Ureter (tissue), 1 donor: ENCODE measurements at places on chromosomes 13 and 19. TPM values are rescaled to one million over a fixed set of nuclear protein-coding genes. Genes with fewer than 3 reads are reported as not detected.

ATP4A gene
- total RNA-seq, result not detected

DNA sequence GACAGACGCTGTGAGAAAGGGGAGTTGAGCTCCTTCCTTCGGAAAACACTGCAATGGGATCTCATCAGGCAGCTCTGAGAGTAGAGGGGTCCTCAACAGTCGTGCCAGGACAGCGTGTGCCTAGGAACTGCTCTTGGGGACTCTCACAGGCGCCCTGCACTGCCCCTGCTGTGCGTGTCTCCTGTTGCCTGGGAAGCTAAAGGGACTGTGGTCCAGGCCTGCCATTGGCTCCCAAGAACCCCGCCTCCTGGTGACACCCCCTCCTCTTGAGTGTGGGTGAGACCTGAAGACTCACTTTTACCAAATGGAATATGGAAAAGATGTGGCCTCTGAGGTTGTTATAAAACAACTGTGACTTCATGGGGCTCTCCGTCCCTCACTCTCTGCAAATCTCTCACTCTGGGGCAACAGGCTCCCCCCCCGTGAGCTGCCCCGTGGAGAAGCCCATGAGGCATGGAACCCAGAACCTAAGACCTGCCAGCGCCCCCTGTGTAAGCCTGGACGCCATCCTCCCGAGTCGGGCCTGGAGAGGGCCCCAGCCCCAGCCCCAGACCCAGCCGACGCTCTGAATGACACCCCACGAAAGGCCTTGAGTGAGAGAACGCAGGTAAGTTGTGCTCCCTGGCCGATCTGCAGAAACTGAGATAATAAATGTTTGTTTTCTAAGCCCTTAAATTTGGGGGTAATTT lies 302.7 kb downstream of the FGF9 start:
- DNase-seq, result no peak

GRCh38 chr19:31548941-31549340 lies 199.7 kb upstream of the TSHZ3 start:
- DNase-seq, result no peak

DNA sequence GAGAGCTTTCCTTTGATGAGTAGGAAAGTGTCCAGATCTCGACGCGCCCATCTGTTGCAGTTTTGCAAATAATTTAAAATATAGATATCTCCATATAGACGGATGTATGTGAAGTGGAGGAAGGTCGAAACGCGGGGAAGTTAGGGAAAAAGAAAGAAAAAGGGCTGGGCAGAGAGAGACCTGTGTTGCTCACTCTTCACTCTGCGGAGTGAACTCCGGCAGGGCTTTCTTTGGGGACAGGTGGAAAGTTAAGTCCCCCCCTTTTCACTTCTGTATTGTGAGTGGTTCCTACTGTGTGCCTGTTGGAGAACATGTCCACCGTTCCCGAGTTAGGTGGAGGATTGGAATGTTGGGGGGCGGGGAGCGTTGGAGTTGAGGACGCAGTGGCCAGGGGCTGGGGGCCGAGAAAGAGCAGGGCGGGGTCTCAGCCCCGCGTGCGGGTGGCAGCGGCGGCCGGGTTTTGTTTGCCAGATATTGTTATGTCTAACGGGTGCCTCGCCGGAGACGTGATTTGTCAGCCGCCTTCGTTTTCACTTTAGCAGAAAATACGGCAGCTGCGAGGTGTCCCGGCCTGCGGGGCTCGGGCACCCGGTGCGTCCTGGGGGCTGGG lies 145.1 kb upstream of the ZNF536 start:
- no peak for DNase-seq

- DNase-seq, result no peak
These were observed 846 bp downstream of the RPL13A start for GRCh38 chr19:49488046-49488862.

ANGPTL8 gene
- not detected for total RNA-seq

GRCh38 chr13:25059958-25060357 lies 36.0 kb upstream of the PABPC3 start:
- no peak for DNase-seq

GRCh38 chr19:29881386-29881785 lies 60.7 kb upstream of the URI1 start:
- no peak for DNase-seq

GRCh38 chr19:32427536-32427935 lies 22.0 kb downstream of the DPY19L3 start:
- DNase-seq, result no peak

VSTM2B gene
- total RNA-seq, result not detected

DNA sequence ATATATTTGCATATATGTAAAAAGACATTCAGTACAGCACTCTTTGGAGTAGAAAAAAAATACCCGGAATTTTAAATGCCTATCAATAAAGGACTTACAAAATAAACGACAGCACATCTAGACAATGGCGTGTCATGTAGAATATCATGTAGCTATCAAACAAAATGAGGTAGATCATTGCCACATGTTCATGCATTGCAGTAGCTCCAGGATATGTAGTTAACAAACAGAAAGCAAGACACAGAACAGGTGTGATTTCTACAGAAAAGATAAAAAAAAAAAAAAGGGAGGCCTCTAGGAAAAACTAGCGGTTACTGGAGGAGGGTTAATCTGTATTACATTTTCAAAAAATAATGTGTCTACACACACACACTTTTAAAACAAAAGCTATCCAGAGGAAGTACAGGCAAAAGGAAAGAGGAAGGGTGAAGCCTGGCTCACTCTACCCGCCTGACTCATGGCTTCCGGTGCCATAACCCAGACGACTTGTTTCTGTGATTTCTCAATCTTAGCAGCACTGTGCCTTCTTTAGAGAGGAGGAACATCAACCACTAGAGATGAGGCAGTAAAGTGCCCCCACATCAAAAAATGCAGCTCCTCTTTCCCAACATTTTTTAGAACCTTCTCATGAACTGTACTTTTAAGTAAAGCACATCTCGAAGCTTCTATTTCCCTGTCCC lies 6.9 kb downstream of the KCTD12 start:
- peak; percentile 59 for DNase-seq

FOXA3 gene
- not detected for total RNA-seq
